Bronchial epithelial cell (primary cell): ENCODE measurements at places on chromosomes 4 and X. TPM values are rescaled to one million over a fixed set of nuclear protein-coding genes. Genes with fewer than 3 reads are reported as not detected.

DNA sequence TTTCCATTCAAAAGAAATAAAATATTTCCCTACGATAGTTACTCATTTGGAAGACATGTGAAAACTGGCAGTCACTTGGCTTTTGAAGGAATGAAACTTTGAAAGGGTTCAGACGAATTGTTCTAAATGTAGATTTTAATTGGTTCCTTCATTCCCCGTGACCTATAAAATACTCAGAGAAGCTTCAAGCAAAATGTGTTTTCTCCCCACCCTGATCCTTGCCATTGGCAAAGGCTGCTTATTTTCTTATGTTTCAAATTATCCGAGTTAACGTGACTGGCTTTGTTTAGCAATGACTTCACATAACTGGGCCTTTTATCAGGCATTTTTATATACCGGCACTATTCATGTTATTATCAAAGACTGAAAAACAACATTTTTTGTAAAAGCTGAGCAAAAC is 204.1 kb upstream of the NEIL3 start:
- no peak for DNase-seq

DNA sequence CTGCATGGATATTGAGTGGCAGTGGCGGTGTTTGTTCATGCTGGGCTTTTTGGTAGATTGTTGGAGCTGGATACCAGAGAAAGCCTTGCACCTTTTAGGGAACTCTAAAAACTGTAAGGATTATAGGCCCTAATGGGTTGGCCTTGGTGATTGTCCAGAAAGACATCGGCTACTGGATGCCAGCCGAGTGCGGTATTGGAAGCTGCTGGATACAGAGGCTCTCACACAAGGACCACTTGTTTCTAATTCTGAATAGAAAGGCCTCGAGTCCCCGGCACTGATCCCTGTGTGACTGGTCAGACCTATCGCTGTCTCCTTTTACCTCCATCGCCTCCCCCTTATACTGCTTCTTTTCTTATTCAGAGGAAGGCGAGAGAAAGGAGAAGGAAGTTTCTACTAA is 27.3 kb upstream of the SCOC start:
- DNase-seq = no peak

- DNase-seq = peak; percentile 6
These were observed at the start of gene FAM50A for GRCh38 chrX:154443992-154444754. TSS of gene FAM50A (plus strand) at chrX:154444141. CDS start at chrX:154444236, 95 bp downstream.

GRCh38 chr4:91426725-91427124 is 877.0 kb upstream of the GRID2 start:
- peak; percentile 64 for DNase-seq

DNA sequence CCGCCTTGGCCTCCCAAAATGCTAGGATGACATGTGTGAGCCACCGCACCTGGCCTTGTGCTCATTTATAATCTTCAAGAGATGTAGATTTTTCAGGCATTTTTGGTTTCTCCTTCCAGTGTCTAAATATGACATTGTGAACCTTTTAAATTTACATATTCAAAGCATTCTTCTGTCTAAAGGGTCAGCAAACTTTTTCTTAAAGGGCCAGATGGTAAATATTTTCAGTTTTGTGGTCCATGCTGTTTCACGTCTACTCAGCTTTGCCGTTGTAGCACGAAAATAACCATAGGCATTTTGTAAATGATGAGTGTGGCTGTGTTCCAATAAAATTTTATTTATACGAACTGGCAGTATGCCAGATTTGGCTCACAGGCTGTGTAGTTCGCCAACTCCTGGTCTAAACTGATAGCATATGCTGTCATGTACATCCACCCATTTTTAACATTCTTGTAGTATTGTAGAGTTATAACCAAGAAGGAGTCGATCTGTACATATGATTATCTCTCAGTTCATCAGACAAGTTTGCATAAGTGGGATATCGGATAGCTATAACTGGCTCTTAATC is 12.7 kb upstream of the GCNA start:
- DNase-seq = no peak

GRCh38 chrX:47217121-47217851 is 1.2 kb upstream of the CDK16 start:
- DNase-seq = peak; percentile 83

GRCh38 chr4:75698162-75698962 is 25.2 kb upstream of the G3BP2 start:
- DNase-seq = no peak

The BTC gene
- 1.1 and 2.4 TPM in 2 replicates for total RNA-seq

The SOD3 gene
- total RNA-seq = 0.13 TPM in 1 of 2 replicates, not detected in the other

DNA sequence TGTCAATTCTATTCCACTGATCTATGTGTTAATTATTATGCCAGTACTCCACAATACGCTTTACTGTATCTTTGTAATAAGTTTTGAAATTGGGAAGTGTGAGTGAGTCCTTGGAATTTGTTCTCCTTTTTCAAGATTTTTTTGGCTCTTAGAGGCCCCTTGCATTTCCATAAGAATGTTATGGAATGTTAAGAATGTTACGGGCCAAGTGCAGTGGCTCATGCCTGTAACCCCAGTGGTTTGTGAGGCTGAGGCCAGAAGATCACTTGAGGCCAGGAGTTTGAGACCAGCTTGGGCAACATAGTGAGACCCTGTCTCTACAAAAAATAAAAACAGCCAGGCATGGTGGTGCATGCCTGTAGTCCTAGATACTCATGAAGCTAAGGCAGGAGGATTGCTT is 167.6 kb upstream of the CXorf66 start:
- no peak for DNase-seq

DNA sequence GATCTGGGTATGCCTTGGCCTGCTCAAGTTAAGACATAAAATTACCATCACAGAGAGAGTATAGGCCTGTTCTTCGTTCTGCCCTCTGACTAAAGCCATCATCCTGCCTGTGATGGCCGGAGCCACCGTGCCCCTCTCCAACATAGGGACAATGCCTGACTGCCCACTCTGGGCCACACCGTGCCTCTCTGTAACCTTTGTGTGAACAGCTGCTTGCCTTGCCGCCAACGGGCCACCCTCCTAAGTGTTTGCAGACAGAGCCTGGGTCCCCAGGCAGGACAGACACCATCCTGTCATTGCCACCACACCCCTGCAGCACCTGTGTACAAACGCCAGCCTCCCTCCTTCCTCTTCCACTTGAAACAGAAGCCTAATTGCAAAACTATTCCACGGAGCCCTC is 298.7 kb upstream of the TENM3 start:
- no peak for DNase-seq

The IQCM gene
- total RNA-seq = not detected in 2 replicates

The TXK gene
- under 0.01 and 0.13 TPM in 2 replicates for total RNA-seq

DNA sequence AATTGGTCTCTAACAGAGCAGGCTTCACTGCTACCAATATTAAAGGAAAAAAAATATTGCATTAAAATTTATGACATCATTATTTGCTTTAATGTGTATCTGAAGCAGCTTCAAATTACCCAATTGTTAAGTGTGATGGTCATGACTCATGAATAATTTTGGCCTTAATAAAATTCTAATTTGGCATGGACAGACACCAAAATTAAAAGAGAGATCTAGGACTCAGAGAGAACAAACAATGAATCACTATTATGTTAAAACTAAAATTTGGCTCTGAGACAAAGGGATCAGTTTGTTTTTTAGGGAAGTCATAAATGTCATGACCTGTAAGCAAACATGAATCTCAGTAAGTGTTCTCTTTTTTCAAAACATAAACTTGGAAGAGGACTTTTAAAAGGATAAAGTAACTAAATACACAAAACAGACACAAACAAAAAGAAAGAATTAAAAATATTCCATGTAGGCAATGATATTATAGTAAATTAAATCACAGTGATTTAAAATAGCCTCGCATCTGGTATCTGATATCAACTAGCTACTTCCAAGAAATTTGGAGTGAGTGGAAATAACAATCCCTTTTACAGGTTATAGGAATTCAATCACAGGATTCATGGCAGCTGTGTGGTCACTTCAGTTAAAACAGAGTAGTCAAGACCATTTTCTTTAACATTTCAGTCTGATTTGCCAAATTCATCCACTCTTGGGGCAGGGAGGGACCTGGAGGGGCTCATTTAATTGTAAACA is 11.6 kb downstream of the VEGFC start:
- DNase-seq = peak; percentile 94

- no peak for DNase-seq
These were observed 133.6 kb upstream of the C1QTNF7 start for GRCh38 chr4:15294202-15294601.

DNA sequence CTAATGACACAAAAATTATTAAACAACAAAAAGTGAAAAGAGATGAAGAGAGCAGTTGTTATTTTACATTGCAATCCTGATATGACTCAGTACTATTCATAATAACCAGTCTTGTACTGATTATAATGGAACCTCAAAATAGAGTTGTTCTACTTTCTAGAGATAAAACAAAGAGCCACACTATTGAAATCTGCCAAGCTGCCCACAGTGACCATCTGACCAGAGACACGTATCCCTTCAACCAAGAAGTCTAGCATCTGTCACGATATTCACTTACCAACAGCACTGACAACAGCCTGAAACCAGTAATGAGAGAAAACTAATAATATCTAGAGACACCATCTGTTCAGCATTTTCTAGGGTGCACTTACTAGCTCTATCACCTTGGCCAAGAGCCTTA is 466.7 kb downstream of the NKX6-1 start:
- no peak for DNase-seq

The ABLIM2 gene
- total RNA-seq = 1.1 and 2.8 TPM in 2 replicates

DNA sequence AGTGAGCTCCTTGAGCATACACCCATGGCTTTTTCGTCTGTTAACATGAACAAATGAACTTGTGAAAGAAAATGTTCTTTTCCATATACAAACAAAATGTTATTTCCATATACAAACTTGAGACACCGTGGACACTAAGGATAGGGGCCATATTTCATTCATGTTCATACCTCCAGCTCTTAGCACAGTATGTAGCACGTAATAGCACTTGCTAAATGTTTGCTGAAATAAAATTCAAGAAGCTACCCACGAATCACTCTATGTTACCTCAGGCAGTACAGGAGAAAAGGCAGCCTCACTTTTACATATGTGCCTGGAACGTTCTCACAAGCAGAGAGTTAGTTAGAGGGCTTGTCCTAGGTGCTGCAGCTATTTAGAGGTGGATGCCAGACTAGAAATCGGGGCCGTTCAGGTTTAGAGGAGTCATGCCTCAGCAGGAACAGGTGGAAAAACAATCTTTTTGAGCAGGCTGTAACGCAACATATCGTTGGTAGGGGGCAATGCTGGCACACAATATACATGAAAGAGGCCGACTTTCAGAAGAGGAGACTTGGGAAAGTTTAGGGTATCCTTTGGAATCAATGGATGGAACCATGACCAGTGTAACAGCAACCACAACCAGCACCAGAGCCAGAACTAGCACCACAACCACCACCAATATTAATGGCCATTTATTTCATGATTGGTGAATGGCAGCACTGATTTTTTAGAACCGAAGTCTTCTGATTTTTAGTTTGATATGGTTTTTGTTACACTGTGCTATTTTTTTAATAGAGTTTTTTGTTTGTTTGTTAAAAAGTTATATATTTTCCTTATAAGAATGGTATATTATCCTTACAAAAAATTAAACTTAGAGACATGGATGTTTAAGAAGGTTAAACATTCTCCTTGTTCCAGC is 14.8 kb upstream of the PAQR3 start:
- DNase-seq = peak; percentile 20

- DNase-seq = no peak
These were observed 85.2 kb downstream of the SLC16A2 start for GRCh38 chrX:74506317-74507115.

- DNase-seq = no peak
These were observed 56.2 kb upstream of the S100G start for GRCh38 chrX:16593801-16594200.

GRCh38 chrX:102712216-102712966 is at the start of gene GPRASP2:
TSS of gene GPRASP2 (plus strand) at chrX:102712448. CDS start at chrX:102714870, 2,422 bp downstream.
- DNase-seq = no peak

DNA sequence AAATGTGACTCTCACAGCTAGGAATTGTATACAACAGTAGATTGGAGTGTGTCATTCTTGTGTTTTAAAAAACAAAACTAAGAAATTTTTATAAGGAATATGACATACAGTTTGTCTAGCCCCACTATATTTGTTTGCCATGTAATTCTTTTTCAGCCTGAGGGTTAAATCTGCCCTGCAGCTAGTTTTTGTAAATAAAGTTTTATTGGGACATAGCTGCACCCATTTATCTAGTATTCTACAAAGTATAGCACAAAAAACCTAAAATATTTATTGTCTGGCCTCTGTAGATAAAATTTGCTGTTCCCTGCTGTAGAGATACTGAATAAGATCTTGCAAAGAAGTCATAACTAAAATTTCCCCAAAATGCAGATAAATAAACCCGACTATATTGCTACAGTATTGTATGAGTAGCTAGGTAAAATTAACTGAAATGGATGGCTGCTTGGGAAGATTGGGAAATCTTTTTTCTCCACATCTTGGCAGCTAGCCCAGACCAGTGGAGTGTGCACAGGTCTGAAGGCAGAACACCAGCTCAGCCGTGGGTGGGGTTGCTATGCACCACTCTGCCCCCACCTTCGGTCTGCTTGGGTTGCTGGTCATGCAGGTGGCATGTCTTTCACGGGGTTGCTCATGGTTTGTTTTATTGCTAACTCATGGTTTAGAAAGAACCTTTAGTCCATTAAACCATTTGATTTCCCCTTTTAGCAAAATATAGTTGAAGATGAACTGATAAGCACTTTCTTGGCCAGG is 127.9 kb downstream of the KLHL8 start:
- DNase-seq = peak; percentile 99

DNA sequence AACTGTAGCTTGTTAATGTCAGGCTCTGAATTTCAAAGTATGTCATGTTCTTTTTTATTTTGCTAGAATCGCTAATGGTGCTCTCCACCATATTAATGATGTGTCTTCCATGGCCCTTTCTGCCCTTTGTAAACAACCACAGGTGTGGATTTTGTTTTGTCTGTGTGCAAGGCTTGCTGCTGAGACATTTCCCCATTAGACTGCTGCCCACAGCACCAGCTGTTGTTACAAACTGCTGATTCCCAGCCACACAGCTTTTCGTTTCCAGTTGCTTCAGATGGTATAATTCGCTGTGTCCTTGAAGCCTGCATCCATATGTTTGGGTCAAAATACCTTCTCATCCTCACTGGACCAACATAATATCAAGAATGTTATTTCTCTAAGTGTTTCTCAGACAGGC is 32.8 kb downstream of the KCNIP4 start:
- DNase-seq = no peak

DNA sequence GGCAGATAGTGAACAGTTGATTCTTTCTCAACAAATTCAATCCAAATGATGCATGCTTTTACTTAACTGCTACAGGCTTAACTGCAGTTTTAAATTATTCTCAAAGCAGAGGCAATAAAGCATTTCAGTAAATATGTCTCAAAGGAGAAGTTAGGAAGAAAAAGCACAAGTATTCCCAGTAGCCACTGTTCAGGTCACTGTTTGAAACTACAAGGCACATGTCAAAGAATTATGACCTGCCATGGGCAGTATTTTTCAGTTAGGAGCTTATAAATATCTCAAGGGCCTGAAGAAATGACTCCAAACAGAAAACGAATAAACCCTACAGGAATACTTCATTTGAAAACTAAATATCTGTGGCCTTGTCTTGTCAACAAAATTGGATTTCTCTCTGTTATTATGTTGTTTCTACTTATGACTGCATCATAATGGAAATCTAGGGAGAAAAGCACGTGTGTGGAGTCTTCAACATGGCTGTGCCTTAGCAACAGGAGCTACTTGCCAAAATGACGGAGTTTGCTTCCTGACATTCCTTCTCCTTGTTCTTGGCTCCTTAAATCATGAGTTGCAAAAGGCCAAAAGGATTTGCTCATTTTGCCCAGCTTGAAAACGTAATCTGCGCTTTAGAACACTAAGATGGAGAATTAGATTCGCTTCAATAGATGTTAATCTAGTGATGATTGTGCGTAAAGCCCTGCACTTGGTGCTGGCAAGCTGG is 67.6 kb upstream of the GPR101 start:
- DNase-seq = no peak

The ABCG2 gene
- under 0.01 and 0.38 TPM in 2 replicates for total RNA-seq

- no peak for DNase-seq
These were observed 44.8 kb downstream of the SPANXN3 start for GRCh38 chrX:143472347-143472938.

The NXF3 gene
- not detected in 2 replicates for total RNA-seq

The FGF13 gene
- total RNA-seq = 1.2 and 6.8 TPM in 2 replicates
